ENCODE measurements at places on chromosomes 2 and 18. TPM values are rescaled to one million over a fixed set of nuclear protein-coding genes. Genes with fewer than 3 reads are reported as not detected.

DNA sequence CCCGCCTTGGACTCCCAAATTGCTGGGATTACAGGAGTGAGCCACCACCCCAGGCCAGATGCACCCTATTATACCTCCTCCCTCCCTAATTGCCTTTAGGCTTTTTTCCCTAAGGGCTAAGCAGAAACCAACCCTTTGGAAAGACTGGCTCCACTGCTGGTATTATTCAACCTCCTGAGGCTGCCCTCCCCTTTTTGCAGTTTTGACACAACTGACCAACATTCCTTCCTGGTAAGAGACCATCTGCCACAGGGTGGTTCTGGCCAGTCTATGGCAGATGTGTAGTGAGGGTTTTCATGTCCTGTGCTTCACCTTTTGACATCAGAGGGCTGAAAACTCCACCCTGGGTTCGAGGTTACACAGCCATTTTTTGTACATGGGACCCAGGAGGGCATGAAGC lies 1785.3 kb upstream of the CELF4 start:
- no peak for DNase-seq

DNA sequence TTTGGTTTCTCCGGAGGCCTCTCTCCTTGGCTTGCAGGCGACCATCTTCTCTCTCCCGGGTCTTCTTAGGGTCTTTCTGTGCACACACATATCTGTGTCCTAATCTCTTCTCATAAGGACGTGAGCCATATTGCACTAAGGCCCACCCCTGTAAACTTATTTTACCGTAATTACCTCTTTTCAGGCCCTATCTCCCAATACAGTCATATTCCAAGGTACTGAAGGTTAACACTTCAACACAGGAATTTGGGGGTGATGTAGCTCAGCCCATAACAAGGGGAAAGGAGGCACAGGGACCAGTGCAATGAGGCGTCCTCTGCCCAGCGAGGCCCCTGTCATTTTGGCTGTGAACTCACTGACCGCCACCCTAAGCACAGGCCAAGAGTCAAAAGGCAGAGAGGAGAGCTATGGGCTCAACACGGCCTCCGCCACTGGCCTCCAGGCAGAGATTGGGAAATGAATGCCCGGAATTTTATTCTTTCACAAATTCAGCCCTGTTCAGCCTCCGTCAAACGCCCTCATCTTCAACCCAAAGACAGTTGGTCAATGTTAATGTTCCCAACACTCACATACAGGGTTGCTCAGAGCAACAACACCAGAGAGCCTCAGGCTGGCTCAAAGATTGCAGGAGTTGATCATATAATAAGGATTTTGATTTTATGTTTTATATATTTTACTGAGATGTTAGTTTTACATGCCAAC lies 15.9 kb upstream of the NMUR1 start:
- DNase-seq: no peak

DNA sequence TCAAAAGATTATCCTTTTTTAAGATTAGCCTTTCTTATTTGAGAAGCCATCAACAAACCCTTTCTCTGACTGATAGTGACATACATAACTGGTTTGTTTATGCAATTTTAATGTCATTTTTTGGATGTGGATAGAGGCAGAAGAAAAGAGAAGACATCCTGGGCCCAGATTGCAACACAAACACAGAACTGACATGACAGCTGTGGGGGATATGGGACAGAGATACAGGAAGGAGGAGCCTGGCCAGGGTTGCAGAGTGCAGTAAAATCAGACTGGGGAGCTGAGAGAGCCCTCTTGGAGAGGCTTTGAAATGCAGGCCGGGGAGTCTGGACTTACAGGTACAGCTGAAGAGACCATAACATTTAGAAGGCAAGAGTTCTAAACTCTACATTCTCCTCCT lies 65.1 kb downstream of the SIGLEC15 start:
- DNase-seq: no peak

ZRANB3 gene
- total RNA-seq: 1.9 TPM

Measured in glomerular endothelial cell (primary cell).